ENCODE measurements at places on chromosomes 4 and X. TPM values are rescaled to one million over a fixed set of nuclear protein-coding genes. Genes with fewer than 3 reads are reported as not detected.

DNA sequence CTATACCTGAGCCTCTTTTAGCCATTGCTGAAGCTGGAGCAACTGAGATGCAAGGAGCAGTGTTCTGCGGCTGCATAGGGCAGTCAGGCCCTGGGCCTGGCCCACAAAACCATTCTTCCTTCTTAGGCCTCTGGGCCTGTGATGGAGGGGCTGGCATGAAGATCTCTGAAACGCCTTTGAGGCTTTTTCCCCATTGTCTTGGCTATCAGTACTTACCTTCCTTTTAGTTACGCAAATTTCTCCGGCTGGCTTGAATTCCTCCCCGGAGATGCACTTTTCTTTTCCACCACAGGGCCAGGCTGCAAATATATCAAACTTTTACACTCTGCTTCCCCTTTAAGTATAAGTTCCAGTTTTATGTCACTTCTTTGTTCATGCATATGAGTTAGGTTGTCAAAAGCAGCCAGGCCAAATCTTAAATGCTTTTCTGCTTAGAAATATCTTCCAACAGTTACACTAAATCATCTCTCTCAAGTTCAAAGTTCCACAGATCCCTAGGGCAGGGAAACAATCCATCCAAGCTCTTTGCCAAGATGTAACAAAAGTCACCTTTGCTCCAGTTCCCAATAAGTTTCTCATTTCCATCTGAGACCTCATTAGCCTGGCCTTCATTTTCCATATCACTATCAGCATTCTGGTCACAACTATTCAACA is 194.4 kb upstream of the PCDH7 start:
- no peak for DNase-seq

- DNase-seq = no peak
These were observed 64.4 kb downstream of the SLC9A7 start for GRCh38 chrX:46694549-46694948.

The MAGEA10 gene
- not detected for total RNA-seq

The JAKMIP1 gene
- 4.4 TPM for total RNA-seq

The BMP2K gene
- total RNA-seq = 25.3 TPM

The SORBS2 gene
- total RNA-seq = 73.0 TPM
